Psoas muscle (tissue), 8 donors: ENCODE measurements at places on chromosomes 12 and 14. TPM values are rescaled to one million over a fixed set of nuclear protein-coding genes. Genes with fewer than 3 reads are reported as not detected.

DNA sequence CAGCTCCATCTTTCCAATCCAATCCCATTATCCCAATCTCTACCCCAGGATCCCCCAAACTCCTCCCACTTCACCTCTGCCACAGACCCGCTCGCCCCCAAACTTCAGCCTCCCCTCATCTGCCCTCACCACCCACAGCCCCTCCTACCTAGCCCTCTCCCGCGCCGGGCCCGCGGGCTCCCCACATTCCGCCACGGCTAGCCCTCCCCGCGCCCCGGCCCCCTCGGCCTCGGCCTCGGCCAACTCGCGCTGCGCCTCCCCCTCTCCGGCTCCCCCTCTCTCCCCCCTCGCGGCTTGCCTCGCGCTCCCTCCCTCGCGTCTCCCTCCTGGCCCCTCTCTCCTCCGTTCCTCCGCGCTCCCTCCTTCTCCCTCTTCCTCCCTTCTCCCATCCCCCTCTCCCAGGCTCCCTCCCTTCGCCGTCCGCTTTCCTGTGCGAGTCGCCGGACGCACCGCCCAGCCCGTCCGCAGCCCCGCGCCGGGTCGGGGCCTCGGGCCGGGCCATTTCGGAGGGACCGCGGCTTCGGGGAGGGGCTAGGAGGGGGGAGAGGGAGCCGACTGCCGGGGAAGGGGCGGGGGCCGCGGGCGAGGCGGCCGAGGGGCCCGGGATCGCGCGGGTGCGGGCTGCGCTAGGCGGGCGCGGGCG lies at the start of gene ATN1:
ATN1 (plus strand) TSS at position 581 of the 643 bp plus-strand sequence. CDS start 6,043 bp downstream, outside the sequence.
- DNase-seq = peak; percentile 84

GRCh38 chr14:55571125-55571889 lies 8.7 kb upstream of the KTN1 start:
- DNase-seq = no peak

DNA sequence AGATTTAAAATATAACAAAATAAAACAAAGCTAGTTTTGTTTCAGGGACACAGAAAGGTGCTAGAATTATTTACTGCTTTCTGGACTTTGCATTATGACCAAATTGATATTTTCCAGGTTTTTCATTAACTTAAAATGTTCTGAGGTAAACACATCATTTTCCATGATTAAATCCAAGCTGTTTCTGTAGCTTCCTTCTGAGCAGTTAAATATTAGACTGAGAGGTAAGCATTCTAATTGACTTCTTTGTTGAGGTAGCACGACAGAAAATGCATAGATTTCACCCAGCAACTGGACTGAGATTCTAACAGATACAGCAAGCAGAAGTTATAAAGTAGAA lies 98.3 kb downstream of the BMP4 start:
- no peak for DNase-seq

DNA sequence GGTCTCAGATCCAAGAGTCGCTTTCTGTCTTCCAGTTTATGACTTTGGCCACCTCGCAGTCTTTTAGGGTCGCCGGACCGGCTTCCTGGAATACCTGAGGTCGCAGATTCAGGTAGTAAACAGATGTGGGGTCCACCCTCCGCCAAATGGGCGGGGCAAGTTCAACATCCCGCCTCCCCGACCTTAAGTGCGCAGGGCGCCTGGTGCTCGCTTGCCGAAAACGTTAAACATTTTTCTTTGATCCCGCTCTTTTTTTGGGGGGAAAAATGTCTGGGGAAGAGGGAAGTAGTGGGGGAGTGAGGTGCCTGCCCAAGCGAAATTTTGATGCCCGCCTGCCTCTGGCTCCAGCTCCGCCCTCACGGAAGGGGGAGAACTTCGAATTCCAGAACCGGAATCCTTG lies 73.9 kb upstream of the TBX5 start:
- no peak for DNase-seq

DNA sequence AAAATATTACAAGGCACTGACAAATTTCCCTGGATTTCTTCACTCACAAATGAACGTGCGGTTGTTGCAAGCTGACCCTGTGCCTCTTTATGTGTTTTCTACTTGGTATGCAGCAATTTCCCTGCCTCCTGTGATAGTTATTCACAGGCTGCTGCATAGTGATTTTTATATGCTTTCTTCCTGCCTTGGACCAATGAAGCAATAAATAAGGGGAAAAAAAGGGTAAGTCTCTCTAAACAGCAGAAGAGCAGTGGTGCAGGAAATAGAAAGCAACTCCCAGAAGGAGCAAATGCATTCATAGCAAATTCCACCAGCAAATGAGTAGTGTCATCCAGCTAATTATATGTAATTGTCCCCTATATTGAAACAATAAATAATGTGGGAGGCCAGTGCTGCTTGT lies 737.9 kb downstream of the GALC start:
- no peak for DNase-seq

- no peak for DNase-seq
Observed at GRCh38 chr12:28787151-28787550, 361.9 kb upstream of the FAR2 start.

GRCh38 chr12:21751517-21751916 lies 23.0 kb downstream of the KCNJ8 start:
- DNase-seq = no peak

DNA sequence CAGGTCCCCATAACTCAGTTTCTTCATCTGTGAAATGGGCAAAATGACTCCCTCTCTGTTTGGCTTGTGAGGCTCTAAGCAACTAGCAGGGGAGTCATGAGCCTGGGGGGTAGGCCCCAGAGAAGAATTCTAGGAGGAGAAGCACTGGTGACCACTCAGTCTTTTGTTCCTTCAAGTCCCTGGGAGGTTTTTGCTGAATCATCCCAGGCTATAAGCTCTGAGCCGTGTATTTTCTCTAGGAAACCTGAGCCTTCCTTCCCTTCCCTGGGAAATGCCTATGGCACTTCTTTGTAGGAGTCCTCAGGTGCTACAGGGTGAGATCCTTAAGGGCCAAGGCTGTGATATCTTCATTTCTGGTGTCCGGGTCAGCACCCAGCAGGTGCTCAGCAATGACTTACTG lies 4.5 kb downstream of the RPH3A start:
- DNase-seq = no peak

- DNase-seq = no peak
Observed at GRCh38 chr12:19885093-19885812, 446.0 kb downstream of the AEBP2 start.

MANSC4 gene
- total RNA-seq = not detected

IL26 gene
- total RNA-seq = not detected

IFNG gene
- not detected for total RNA-seq
